Head of caudate nucleus (tissue), 42 donors: ENCODE measurements at places on chromosomes 2 and 18.

DNA sequence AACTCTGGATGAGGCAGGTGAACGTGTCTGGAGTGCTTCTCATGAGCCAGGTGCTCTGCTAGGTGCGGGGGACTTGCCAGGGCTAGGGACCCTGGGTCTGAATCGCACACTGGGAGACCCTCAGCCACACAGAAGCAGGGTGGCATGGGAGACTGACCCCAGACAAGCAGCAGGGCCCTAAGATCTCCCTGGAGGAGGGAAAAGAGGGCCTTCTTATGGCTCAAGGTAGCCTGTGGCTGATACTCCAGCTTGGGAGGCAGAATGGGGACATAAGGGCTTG is 12.8 kb upstream of the CIB4 start:
- DNase-seq, result no peak

DNA sequence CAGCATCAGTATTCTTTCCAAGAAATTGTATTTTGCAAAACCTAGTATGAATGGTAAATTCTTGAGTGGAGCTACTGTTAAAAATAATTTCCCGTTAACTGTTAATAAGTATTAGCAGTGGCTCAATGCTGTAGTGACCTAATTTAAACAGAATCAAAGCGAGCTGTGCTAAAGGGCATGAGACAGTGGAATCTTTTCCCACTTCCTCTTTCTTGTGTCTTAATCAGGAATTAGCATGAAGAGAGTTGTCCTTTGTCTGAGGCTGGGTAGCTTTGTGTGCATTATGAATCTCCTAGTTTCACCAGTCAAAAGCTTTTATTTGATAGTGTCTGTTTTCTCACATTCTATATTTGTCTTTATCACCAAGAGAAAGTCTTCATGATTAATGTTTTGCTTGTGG is 298.8 kb upstream of the GCFC2 start:
- DNase-seq, result no peak

GRCh38 chr2:26457695-26458364 is 20.1 kb downstream of the OTOF start:
- no peak for DNase-seq

DNA sequence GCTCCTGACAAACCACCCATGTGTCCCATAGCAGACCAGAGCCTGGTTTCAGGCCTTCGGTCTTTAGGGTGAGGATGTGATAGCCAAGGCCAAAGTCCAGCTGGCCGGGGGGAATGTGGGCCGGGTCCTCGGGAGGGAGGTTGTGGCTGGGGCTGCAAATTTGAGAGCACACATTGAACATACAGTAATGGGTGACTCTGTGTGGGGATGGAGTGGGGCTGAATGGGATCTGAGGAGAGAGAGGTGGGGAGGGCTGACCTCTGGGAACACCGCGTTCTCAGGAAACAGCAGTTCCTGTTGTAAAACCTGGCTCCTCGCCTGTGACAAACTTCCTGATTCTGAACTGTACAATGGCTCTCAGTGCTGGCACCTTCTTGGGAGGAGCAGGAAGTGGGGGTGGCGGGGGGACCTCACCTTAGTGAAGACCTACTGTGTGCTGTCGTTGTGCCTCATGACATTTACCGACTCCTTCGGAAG is 48.8 kb downstream of the MCFD2 start:
- DNase-seq, result no peak

GRCh38 chr2:189210250-189211087 is 30.9 kb upstream of the COL5A2 start:
- no peak for DNase-seq

DNA sequence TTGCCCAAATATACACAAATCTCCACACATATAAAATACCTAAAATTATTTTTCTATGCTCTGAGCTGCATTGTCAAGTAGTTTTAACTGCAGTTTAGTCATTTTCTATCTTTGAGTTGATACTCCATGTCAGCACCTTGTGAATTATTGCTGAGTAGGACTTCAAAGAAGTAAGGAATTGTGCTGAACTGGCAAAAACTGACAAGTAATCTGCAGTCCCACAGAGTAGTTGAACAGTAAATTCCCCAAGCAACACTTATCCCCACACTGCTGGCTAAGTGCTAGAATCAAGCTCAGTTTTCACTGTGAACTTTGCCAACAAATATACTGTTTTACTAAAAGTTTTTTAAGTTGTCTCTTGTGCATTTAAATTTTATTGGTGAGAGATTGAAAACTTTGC is 141.8 kb upstream of the ST6GAL2 start:
- no peak for DNase-seq

DNA sequence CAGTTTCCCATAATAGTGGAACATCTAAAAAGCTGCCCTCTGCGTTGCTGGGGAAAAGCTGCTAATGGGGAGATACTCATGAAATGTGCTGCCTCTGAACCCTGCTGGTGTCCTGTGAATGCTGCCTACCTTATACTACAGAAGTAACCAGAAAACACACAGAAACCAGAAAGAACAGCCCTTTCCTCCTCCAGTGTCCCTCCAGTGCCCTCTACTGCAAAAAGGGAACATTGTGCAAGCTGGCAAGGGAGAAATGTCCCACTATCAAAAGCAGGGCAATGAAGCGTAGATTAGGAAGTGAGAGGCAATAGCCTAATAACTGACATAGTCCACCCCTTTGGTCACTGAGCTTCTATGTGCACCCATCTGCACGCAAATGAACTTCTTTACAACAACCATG is 162.7 kb upstream of the ETAA1 start:
- no peak for DNase-seq

DNA sequence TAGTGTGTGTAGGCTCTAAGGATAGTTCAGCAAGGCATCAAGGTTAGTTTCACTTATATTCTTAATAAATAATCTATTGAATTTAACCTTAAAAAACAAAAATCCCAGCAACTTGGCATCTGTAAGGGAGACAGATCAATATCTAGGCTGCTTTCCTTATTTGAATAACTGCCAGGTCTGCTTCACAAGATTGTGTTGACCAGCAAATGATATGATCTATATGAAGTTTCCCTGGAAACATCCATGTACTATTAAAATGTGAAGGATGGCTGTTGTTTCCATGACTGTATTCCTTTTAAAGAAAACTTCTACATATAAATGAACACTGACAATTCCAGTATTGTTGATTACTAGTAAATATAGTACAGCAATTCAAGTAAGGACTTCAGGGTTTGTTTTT is 109.4 kb downstream of the SPTBN1 start:
- no peak for DNase-seq

GRCh38 chr2:64225491-64225890 is 81.3 kb upstream of the PELI1 start:
- peak; percentile 27 for DNase-seq

- no peak for DNase-seq
These were observed 666.9 kb downstream of the NYAP2 start for GRCh38 chr2:226066391-226066790.

GRCh38 chr2:159900343-159900742 is 102.3 kb upstream of the CD302 start:
- DNase-seq, result no peak

DNA sequence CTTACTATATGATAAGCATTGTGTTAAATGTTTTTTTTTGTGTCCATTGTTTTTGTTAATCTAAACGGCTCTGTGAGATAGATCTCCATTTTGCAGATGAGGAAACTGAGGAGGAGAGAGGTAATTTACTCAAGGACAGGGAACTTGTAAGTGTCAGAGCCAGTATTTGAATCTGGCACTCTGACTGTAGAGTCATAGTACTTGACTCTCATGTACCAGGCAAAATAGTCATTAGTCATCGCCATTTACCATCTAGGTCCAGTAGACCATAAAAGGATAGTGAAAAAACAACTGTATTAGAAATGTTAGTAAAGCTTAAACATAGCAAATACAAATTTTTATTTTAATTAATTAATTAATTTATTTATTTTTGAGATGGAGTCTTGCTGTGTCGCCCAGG is 4.8 kb downstream of the PSMD14 start:
- DNase-seq, result no peak

GRCh38 chr18:24627644-24628315 is 167.3 kb downstream of the HRH4 start:
- DNase-seq, result no peak

- peak; percentile 45 for DNase-seq
These were observed 187.5 kb downstream of the TWIST2 start for GRCh38 chr2:239035361-239035814.

- no peak for DNase-seq
These were observed 3.6 kb downstream of the VIL1 start for GRCh38 chr2:218422403-218423086.

DNA sequence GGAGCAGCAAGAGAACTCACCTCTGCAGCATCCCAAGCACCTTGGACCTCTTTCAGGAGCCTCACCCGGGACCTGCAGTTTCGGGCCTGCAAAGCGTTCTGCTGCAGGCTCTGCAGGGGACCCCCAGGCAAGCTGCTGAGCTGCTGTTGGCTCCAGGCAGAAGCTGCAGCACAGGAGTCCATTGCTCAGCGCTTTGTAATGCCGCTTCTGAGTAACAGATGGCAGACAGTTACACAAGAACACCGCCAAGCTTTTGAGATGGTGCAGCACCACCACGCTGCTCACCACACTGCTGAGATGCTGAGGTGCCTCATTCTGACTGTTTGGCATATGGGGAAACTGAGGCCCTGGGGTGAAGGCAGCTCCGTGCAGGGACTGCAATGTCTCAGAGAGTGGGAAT is 1.9 kb upstream of the GALNT14 start:
- no peak for DNase-seq

DNA sequence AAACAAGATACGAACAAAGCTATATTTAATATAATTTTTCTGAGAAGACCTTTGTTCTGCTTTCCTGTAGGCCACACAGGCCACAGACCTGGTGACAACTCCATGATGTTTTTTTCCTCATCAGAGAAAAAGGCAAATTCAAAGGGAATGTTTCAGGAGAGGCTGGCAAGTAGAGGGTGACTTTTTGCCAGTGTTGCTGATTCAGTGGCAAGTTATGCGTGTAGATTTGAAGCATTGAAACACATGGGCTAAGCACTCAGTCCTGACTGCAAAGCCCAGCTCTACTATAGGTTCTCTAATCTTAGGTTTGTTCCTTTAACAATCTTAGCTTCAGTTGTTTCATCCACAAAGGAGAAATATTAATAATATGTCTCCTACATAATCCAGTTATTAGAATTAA is 499.8 kb downstream of the SUCLG1 start:
- DNase-seq, result no peak

GRCh38 chr2:102229141-102229769 is 42.4 kb downstream of the IL1RL2 start:
- no peak for DNase-seq

DNA sequence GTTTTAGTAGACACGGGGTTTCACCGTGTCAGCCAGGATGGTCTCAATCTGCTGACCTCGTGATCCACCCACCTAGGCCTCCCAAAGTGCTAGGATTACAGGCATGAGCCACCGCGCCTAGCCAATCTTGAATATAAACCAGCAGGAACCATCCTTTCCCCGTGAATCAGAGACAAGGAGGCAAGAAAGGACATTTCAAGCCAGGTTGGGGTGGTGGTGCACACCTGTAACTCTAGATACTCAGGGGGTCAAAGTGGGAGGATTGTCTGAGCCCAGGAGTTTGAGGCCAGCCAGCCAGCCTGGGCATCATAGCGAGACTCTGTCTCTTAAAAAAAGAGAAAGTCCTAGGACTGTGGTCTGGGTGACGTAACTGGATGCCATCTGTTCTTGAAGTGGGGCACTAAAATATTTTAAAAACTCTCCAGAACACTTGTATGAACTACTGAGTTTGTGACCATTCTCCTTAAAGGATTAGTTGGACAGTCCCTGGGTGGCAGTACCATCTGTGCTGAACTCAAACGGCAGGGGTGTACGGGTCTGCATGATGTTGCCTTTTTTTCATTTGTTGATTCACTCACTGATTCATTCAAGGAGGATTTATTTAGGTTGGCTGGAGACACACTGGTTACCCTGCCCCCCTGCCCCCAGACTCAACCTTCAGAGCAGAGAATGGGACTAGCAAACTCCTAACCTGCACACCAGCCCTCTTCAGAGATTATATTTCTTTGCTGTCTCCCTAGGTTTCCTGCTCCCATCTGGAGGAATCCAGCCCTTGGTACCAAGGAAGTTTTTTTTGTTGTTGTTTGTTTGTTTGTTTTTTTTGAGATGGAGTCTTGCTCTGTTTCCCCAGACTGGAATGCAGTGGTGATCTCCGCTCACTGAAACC is 2.9 kb upstream of the TLX2 start:
- no peak for DNase-seq

DNA sequence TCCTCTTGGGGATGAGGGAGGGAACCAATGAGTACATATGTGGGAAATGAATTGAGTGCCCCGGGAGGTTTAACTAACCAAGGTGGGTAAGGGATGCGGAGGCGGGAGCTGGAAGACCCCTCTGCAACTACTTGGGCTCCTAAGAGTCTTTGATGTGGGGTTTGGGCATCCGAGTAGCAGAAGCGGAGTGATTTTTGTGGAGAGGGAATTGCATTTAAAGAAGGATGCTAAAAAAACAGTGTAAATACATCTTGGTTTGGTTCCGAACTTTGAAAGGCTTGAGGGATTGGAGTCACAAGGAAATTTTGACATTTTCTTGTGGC is 215.7 kb downstream of the MCFD2 start:
- DNase-seq, result no peak

DNA sequence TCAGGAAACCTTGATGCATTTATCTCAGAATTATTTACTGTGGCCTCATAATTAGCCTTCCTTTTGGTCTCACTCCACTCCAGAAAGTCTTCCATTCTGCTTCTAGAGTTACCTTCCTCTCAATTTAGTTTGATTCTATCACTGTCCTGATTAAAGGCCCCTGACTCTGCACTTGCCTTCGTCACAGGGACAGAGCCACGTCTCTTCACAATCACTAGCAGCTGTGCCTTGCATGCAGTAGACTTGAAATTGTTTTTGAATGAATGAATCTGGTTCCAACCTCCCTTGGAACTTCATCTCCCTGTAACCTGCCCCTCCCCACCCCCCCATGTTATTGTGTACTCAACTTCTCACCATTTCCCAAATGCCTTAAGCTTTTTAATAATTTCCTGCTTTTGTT is 52.4 kb downstream of the OSBPL6 start:
- no peak for DNase-seq

- no peak for DNase-seq
These were observed 96.6 kb upstream of the RND3 start for GRCh38 chr2:150584081-150584480.

DNA sequence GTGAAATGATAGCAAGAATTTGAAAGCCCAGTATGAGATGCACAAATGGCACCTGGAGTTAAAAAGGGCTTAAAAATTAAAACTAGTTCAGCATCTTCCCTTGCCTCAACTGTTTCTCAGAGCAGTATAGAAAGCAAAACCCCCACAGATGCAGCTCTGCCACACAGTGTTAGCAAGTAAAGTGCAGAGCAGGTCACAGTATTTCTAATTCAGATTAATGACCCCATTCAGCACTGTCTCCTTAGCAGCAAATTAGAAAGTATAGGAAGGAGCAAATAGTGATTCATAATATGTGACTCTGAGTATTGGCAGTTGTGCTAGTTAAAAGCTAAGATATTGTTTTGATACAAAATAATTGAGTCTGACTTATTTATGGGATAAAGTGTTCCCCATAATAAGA is 73.8 kb upstream of the CCDC85A start:
- DNase-seq, result no peak

GRCh38 chr2:85794491-85795121 is 40.8 kb downstream of the ATOH8 start:
- DNase-seq, result peak; percentile 38

DNA sequence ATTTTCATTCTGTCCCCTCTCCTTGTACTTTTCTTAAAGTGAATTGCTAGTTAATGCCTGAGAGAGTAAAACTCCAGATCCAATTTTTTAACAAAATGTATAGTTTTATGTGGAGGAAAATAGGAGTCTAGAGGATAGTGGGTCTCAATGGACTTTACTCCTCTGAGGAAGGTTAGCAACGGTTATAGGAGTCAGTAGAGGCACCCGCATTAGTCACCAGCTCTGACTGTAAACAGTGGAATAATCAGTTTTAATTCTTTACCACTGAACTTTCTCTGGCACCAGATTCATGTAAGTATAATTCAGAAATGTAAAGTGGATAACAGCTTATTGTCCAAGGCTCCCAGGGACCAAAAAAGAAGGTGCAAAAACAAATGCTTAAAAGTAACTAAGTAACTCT is 38.7 kb upstream of the HNMT start:
- DNase-seq, result no peak
